ENCODE measurements at places on chromosomes 3 and 15.

DNA sequence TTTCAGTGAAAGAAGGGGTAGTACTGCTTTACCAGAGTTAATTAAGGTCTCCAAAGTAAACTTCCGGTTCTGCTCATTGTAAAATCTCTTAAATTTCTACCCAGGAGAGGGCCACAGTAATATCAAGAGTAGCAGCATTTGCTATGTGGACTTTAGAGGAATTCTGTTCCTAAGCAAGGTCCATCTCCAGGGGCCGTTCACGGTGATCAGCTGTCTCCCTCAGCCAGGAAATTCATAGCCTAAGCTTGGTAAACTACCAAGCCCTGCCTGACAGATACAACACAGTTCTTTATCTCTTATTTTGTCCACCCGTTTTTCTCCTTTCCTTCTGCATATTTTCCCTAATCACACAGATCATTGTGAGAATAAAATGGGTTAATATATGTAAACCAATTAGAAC lies 2.3 kb downstream of the DUT start:
- DNase-seq = no peak

DNA sequence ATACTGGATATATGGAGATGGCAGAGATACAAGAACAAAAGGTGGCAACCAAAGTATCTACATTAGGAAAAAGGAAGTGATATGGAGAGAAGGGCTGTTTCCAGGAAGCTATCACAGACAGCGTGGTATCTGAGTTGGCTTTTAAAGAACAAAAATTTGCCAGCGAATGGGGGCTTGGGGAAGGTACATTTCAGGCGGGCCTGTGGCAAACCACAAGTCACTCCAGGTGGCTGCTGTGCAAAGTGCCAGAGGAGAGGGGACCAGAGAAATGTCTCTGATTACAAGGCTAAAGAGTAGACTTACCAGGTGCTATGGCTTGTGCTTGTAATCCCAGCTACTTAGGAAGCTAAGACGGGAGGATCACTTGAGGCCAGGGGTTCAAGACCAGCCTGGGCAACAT lies 91.1 kb downstream of the MSL2 start:
- DNase-seq = no peak

- DNase-seq = no peak
Observed at GRCh38 chr15:20351448-20351971, 190.1 kb downstream of the GOLGA6L6 start.

DNA sequence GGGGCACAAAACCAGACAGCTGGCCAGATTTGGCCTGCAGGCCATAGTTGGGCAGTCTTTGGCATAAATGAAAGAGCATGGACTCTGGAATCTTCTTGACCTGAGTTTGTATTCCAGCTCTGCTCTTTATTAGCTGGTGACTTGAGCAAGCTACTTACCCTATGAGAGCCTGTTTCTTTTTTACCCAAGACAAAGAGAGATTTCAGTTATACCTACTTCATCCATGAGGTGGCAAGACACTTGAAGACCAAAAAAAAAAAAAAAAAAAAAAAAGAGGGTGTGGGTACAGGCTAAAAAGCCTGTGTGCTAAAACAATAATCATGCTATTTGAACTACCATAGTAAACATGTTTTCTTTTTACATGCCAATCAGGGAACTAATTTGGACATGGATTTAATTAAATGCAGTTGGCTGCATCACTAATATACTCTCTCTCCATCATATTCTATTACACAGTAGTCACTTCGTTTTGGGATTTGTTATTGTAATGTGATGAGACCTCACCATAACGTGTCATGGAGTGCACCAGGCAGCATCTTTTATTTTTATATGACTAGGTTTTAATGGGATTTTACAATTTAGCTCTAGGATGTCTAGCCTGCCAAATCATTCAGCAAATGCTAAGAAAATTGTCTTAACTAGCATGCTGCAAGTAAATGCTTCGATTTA lies 109.2 kb upstream of the FHIT start:
- DNase-seq = no peak

DNA sequence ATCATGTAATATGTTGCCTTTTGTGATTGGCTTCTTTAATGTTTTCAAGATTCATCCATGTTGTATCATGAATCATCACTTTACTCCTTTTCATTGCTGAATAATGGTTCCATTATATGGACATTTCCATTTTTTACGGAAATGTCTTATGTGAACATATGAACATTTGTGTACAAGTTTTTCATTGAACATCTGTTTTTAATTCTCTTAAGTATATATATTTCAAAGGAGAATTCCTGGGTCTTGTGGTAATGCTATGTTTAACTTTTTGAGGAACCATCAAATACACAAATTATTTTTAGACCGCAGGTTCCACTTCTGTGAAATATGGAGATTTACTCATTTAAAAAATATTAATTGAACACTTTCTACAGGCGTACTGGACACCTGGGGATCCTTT lies 85.7 kb downstream of the ARIH1 start:
- DNase-seq = no peak

- DNase-seq = no peak
Observed at GRCh38 chr15:63210151-63211091, 21.0 kb downstream of the RAB8B start.

- DNase-seq = no peak
Observed at GRCh38 chr15:25597571-25597970, 158.7 kb upstream of the UBE3A start.

DNA sequence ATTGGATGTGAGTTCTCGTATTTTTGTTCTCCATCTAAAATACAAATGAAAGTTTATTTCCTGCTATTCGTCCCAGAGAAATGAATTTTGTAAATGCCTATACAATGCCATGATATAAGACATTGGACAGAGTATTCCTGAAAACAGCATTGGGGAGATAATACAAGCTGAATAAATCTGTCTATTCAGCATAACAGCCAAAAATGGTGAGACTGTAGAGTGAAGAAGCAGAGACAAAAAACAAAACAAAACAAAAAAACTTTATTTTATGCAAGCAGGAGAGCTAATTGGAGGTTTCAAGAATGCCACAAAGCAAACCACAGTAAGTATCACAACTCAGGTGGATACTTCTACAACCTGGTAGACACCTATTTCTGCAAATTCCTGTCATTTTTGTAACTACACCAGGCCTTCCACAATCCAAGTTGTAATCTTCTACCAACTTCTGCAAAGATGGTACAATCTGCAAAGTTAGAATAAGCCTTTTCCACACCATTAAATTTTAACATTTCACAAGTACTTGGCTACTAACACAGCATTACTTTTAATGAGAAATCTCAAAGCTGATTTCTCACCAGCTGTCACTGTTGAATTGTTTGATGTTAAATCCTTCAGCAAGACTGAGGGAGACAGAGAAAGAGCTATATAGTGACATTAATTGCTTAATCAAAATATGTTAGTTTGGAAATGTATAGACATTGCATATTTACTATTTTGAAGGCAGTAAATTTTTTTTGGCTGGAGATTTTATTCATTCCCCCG lies 163.1 kb downstream of the CLSTN2 start:
- no peak for DNase-seq

DNA sequence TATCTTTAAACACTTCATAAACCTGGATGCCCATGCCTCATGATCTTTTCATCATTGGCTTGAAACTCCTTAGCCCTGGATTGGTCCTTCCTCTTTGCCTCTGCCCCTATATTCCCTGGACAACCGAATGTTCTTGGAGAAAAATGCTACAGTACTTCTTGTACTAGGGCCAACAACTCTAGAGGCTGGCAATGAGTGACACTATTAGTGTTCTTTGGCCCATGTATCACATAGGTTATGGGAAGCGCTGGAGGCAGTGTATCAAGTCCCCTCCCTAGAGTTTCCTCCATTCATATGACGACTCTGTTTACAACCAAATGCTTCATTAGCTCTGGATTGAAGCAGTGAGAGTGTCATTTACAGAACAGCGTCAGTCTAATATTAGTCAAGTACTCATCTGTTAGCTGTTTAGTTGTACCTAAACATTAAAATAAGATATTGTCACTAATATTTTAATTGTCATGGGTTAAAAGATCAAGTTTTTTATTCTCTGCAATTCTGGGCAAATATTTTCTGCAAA lies 66.4 kb upstream of the MYO5C start:
- DNase-seq = no peak

GRCh38 chr15:40846841-40847222 lies 3.0 kb downstream of the SPINT1 start:
- DNase-seq = no peak

- no peak for DNase-seq
Observed at GRCh38 chr3:14989943-14990779, 42.8 kb downstream of the NR2C2 start.

DNA sequence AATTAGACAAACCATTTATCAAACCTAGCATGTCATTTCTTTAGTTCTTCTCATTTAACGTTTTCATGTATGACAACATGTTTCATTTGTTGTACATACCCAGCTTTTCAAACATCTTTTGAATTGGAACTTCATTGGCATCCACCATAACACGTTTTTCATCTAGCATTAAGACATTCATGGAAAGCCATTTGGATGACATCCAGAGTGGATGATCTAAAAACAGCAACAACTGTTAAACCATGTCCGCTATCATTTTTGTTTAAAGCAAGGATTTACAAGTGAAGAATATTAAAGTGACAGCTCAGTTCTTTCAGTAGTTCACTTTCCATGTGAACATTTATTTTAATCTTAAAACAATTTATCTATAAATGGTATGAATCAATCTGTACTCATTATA lies 14.5 kb downstream of the GATM start:
- DNase-seq = no peak

- no peak for DNase-seq
Observed at GRCh38 chr3:30693470-30694120, 87.2 kb downstream of the TGFBR2 start.

DNA sequence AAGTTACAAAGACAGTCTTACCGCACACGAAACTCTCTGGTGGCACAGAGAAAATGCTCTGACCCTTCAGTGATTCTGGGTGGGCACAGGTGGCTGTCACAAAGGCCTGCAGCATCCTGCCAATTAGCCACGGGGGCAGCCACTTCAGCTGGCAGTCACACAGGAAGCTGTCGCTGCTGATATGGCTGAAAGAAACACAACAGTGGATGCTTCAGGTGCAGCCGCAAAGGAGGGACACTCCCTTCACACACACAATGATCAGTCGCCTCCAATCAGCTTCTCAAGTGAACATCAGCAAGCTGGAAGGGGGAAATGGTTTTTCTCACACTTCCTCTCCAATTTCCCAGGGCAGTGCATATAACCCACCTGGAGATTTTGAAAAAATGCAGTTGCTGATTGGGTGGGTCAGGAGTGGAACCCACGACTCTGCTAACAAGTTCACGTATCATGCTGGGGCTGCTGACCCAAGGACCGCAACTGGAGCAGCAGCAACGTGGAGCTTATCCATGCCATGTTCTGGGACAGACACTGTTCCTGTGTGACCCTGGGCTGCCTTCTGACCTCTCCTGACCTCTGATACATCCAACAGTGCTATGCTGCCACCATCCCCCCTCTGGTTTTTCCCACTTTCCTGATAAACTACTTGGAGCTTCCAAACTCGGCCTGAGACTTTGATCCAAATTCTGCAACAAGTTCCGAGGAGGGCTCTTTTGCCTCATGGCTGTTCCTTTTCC lies 106.6 kb downstream of the LRIG1 start:
- no peak for DNase-seq

DNA sequence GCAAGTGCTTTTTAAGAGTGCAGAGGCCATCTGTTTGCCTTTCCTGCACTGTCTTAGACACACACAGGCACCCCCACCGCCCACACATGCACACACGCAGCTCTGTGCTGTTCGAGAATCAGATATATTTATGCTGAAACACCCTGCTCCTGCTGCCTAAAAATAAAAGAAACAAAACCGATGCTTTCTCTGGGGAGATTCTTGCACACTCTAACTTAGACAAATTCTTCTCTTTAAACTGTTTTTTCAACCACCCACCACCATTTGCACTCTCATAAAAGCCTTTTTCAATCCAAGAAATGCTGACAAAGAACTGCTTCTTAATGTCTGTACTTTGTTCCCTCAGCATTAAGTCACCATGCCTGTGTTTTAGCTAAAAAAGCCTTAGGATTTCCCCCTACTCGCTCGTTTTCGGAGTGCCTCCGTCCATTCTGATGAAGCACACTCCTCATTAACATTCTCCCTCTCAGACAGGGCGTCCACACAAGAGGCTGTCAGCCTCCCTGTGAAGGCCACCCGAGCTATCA lies 26.2 kb downstream of the SLC12A8 start:
- peak; percentile 20 for DNase-seq

DNA sequence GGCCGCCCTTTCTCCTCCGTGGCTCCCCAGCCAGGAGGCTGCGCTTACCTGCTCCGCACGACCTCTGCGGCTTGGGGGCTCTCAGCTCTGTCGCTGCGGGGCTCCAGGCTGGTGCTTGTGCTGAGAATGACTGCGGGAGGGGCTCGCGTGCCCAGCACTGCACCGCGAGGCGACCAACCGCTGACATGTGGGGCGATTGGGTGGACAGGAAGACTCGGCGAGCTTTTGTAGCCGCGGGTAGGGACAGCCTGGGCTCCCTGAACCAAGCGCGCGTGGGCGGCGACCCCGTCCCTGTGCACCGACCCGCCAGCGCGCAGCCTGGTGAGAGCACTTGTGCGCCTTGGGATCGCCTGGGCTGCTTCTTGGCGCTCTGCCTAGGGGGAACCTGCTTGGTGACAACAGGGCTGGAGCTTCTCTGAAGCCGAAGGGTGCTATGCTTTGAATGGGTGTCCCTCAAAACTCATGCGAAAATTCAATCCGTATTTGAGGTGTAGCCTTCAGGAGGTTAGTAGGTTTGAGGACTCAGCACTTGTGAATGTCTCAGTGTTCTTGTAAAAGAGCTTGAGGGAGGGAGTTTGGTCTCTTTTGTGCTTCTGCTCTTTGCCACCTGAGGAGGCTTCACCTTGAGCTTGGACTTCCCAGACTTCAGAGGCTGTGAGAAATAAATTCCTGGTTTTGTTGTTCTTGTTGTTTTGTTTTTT lies 50.4 kb downstream of the IL12A start:
- DNase-seq = peak; percentile 17

DNA sequence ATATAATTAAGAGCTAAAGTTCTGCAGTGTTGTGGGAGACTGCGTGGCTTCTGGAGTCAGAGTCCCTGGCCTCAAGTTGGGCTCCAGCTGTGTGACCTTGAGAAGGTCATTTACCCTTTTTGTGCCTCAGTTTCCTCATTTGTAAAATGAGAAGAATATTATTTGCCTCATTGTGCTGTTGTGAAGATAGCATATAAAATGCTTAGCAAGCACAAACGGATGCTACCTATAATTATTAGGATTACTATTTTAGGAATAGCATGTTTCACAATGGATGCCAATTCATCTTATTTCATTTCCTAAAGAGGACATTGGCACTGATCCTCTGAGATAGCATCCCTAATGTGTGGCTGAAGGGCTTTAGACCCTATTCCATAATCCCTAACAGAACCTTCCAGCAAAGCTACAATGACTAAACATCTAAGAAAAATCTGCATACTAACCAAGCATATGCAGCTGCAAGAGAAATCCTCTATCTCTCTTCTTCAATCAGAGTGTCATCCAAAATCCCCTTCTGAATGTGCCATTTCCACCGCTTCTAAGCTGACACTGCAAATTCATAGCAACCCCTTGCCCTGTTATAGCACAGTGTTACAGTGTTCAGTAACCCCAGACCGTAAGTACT lies 148.3 kb downstream of the RBMS3 start:
- no peak for DNase-seq

- DNase-seq = no peak
Observed at GRCh38 chr15:59616379-59616778, 4.8 kb downstream of the GCNT3 start.

- no peak for DNase-seq
Observed at GRCh38 chr15:61336026-61336638, 107.0 kb upstream of the RORA start.

- no peak for DNase-seq
Observed at GRCh38 chr3:174168026-174168425, 691.1 kb upstream of the NAALADL2 start.

- no peak for DNase-seq
Observed at GRCh38 chr3:65030847-65031463, 343.2 kb upstream of the ADAMTS9 start.
